ENCODE measurements at places on chromosomes 16 and 17.

- no peak for DNase-seq
These were observed 929 bp downstream of the SLC25A11 start for GRCh38 chr17:4938688-4939545.

GRCh38 chr17:81179861-81180260 is 13.8 kb upstream of the AATK start:
- DNase-seq, result no peak

- peak; percentile 62 for DNase-seq
These were observed 2.7 kb downstream of the FHOD1 start for GRCh38 chr16:67244387-67245185.

GRCh38 chr16:23974223-23974622 is 138.4 kb downstream of the PRKCB start:
- no peak for DNase-seq

- DNase-seq, result no peak
These were observed 26.5 kb downstream of the STAT3 start for GRCh38 chr17:42361781-42362186.

GRCh38 chr17:40822132-40822812 is at the start of gene KRT10:
Gene KRT10, minus strand, starts transcription at chr17:40822614. Its CDS starts 29 bp downstream, at chr17:40822585.
- no peak for DNase-seq

Data from effector CD8-positive, alpha-beta T cell (primary cell).